ENCODE measurements at places on chromosomes 11 and 22.

DNA sequence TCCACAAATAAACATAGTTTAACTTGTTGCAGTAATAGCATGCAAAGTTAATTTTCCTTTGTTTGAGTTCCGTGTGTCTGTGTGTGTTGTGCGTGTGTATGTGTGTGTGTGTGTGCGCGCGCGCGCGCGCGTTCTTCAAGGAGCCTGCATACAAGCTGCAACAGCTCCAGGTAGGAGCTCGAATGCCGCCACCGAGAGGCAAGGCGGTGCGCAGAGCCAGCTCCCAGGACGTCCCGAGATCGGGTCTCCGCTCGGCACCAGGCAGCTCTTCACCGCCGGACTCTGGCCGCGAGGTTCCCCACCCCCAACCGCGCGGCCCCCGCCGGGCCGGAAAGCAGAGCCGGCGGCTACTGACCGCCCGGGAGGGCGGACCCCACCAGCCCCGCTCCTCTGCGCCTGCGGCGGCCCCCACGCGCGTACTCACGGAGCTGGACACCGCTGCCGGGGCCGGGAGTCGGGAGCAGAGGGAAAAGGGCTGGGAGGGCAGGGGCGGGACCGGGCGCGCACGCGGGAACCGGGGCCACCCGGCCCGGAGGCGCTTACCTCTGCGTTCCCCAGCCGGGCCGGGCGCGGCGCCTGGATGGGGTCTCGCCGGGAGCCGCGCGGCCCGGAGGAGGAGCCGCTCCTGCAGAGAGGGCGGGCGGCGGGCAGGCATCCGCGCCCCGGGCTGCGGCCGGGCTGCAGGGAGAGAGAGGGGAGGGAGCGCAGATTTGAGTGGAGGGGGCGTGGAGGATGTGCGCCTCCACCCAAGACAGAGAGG, 40.4 kb upstream of the AKIP1 start:
- no peak for DNase-seq

- DNase-seq = no peak
Measured at GRCh38 chr11:12767577-12767976, 93.4 kb downstream of the TEAD1 start.

- no peak for DNase-seq
Measured at GRCh38 chr22:46350121-46350520, 14.6 kb downstream of the TRMU start.

DNA sequence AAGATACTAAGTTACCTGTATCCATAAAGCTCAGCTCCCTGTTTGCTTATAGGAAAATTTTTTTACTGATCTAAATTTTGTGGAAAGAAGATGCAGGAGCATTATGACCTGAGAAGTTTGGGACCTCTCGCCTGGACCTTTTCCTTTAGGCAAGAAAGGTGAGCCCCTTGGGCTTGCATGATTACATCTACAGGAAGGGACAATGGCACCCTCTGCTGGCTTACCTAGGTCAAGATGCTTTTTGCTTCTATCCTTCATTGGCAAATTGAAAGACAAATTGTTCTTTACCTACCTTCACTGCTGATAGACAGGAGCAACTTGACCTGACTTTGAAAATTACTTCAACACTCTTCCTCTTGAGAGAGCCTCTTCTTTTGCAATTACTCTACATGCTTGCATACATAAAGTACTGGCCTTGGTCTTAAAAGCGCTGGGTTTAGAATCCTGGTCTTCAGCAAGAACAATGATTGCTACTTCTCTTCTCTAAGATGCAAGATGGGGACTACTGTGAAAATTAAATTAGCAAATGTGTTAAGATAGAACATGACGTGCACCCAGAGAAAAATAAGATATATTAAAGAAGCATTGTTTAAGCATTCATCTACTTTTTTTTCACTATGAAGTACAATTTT, 147.2 kb downstream of the TRPC6 start:
- DNase-seq = no peak

GRCh38 chr11:121613724-121614123, 161.0 kb upstream of the SORL1-AS1 start:
- DNase-seq = no peak
